ENCODE measurements at places on chromosomes 6 and 20.

- no peak for DNase-seq
These were observed 16.6 kb upstream of the CEP85L start for GRCh38 chr6:118667988-118668387.

GRCh38 chr6:96563853-96564252, 925 bp downstream of the FHL5 start:
- no peak for DNase-seq

DNA sequence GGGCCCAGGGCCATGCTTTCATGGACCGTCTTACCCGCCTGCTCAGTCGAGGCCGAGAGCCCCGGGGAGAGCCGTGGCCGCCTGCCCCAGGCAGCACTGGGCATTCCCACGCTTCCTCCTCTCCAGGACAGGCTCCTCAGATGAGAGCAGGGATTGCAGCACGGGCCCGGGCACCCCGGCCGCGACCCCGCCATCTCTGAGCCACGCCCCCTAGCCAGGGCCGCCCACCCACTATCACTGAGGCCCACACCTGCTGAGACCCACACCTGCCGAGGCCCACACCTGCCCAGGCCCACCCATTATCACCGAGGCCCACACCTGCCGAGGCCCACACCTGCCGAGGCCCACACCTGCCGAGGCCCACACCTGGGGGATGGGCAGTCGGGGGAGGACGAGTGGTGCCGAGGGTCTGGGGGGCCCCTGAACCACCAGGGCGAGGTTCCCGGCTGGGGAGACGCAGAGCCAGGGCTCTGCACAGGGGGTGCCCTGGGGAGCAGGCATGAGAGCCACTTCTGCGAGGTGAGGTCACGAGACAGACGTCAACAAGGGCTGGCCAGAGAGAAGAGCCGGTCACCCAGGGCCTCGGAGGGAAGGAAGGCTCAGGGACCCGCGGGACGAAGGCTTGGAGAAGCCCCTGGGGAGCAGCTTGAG, 235.6 kb downstream of the ERMARD start:
- no peak for DNase-seq

- DNase-seq, result peak; percentile 74
These were observed 6.0 kb downstream of the OPN5 start for GRCh38 chr6:47787620-47788497.
